Stimulated activated CD4-positive, alpha-beta T cell treated with anti-CD3 and anti-CD28 coated beads, Interleukin-15, amount 100 ng/mL, for 1 hour (primary cell): ENCODE measurements at places on chromosomes 12 and 14.

GRCh38 chr14:61420326-61420725, 98.9 kb downstream of the PRKCH start:
- DNase-seq = no peak

GRCh38 chr12:94980577-94980976, 22.9 kb downstream of the NDUFA12 start:
- DNase-seq = no peak

GRCh38 chr12:23540572-23540971, 408.9 kb downstream of the SOX5 start:
- DNase-seq = no peak

GRCh38 chr14:89757313-89757939, 197.1 kb downstream of the EFCAB11 start:
- no peak for DNase-seq

GRCh38 chr14:93713726-93714405, 74.4 kb downstream of the PRIMA1 start:
- DNase-seq = no peak

- no peak for DNase-seq
Measured at GRCh38 chr12:13587721-13588390, 391.3 kb downstream of the EMP1 start.

- DNase-seq = no peak
Measured at GRCh38 chr12:97267594-97268202, 194.9 kb upstream of the RMST start.

DNA sequence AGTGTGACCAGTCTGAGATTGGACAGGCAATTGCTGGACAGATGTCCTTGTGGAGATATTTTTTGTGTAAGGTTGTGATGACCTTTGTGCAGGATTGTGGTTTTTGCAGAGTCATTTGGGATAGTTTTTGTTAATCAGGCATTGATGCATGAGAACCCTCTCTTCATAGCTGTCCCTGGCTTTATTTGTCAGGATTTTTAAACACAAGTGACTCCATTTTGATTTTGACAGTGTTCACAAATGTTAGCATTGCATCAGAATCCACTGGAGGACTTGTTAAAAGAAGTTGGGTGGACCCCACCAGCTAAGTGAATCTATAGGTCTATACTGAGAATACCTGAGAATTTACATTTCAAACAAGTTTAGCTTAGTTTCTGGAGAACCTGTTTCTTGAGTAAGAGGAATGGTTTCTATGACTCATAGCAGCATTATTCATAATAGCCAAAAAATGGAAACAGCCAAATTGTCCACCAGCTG, 11.8 kb downstream of the FNTB start:
- DNase-seq = no peak

- DNase-seq = no peak
Measured at GRCh38 chr14:61567838-61568571, 127.3 kb upstream of the HIF1A start.

DNA sequence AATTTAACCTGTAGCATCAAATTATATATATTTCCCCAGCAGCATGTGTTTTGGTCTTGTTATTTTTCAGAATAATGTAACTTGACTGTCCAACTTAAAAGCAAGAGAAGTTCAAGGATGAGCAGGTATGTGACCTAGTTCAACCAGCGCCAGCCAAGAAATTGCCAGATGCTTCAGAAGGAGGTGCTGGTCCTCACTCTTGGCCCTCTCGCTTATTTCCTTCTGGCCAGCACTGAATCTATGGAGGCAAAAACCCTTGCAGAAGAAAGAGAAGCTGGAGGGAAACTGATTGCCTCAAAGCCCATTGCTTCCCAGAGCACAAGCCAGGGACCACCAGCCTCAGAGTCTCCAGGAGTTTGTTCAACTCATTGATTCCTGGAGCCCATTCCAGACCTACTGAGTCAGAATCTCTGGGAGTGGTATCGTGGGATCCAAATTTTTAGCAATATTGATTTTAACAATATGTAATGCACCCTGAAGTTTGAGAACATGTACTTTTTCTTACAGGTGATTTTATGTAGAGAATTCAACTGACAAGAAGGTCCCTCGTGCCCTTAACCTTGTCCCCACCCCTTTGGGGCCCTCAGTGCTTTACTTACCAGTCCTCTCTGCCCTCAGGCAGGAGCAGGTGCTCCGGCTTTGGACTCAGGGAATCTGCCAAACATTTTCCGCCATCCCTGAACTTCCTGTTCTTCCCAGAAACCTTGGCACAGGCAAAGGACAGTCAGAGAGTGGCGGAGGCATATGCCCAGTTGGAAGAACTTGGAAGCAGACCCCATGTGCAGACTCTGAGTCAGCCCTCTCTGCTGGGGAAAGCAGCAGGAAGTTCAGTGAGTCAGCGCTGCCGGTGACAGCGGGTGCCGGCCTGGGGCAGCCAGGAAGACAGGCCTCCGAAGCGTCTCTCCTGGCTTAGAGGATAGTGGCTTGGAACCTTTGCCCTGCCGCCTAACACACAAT, 10.4 kb downstream of the BEST3 start:
- no peak for DNase-seq

DNA sequence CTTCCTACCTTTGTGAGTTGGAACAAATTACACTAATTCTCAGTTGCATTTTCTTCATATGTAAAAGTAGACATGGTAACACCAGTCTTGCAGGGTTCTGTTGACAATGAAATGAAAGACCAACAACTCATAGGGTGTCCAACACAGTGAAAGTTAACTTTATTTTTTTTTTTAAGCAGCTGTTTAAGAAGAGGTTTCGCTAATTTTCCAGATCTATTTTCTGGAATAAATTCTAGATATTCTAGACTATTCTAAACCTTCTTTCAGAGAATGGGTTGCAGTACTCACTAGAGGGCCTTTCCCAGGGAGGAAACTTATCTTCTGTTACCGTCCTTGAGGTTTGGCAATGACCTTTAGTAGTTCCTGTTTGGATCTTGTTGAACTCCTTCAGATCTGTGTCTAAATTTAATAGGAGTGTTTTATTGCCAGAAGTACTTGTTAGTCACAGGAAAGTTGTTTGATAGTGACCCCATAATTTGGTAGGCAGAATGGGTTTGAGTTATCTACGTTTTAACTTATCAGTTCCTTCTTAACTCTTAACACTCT, 2.8 kb upstream of the ART4 start:
- DNase-seq = no peak

DNA sequence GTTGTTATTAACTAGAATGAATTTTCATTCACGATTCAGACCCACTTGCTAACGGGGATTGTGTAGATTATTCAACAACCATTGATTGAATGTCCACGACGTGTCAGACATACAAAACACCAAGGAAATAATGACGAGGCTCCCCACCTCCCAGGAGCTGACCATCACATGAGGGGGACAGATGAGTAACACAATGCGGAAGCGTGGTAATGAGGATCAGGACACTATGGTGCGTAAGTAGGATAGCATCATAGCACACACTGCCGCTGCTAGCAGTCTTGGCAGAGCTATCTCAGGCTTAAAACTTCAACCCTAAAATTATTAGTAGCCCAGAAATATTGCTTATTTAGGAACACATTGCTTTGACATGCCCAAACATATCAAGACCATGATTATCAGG, 265.8 kb downstream of the EGLN3 start:
- no peak for DNase-seq

GRCh38 chr12:12521044-12521485, 41.6 kb downstream of the DUSP16 start:
- DNase-seq = no peak

GRCh38 chr14:47678993-47679392, 3.6 kb upstream of the MDGA2 start:
- no peak for DNase-seq

GRCh38 chr12:109868182-109869051, 11.9 kb downstream of the GLTP start:
- no peak for DNase-seq

DNA sequence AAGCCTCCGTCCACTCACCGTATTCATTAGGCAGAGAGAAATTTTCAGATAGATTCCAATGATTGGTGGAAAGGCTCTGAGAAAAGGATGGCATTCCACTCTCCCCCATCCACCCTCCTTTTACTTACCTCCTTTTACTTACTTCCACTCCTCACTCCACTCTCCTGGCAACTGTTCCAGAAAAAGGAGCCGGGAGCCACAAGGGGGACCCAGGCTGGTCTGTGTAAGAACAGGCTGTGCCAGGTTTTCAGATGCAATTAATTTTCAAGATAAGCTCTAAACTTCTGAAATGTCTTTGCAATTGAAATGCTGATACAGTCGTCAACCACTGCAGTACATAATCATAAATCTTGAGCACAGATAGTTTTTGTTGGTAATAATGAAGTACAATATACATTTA, 248.8 kb downstream of the ANO6 start:
- DNase-seq = no peak

DNA sequence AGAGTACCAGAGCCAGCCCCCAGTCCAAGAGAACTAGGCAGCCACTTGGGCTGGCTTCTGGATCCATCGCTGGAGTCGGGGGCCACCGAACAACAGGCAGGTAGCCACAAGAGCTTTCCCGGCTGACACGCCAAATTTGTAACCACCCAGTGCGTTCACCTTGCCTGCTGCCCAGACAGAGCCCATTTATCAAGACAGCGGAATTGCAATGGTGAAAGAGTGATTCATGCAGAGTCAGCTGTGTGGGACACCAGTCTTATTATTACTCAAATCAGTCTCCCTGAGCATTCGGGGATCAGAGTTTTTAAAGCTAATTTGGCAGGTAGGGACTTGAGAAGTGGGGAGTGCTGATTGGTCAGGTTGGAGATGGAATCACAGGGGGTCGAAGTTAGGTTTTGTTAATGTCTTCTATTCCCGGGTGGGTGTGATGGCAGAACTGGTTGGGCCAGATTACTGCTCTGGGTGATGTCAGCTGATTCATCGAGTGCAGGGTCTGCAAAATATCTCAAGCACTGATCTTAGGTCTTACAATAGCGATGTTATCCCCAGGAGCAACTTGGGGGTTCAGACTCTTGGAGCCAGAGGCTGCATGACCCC, 64.3 kb downstream of the PDE6H start:
- no peak for DNase-seq

- DNase-seq = no peak
Measured at GRCh38 chr12:116892349-116893140, 11.3 kb upstream of the HRK start.
